ENCODE measurements at places on chromosomes 11 and 22.

DNA sequence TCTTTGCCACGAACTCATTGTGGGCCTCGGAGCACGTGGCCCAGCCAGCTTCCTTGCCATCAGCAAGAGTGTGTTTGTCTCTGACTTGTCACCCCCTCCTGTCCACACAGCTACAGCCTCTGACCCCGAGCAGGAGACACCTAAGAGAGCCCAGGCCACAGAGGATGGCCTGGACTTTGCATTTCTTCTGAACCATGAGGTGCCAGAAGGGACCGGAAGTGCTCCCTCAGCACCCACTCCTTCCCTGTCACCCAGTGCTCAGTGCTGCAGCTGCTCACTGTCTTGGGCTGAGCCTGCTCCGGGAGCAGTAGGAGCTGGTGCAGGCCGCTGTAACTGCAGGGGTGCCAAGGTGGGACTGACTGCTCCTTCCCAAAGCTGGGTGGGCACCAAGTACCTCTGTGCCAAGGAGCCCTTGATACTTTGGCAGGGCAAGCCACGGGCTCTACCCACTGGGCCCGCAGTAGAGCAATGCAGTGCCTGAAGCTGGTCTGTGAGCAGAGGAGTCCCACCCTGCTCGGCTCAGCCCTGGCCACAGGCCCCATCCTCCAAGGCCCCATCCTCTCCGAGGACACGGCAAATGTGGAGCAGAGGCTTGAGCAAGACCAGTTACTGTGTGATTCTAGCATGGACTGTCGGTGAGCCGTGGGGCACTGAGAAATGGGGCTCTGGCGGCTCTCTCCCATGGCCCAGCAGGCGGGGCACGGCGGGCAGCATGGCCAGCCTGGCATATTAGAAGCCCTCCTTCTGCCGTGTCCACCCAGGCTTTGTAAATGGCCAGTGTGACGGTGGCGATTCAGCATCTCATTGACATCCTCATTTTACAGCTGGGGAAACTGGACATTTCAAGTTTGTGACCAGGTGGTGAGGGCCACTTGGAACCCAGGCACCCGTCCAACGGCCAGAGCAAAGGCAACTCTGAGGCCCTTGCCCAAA, 6.3 kb downstream of the GRK2 start:
- DNase-seq = peak; percentile 52

- DNase-seq = no peak
These were observed 4.4 kb downstream of the CDON start for GRCh38 chr11:126058105-126058874.

- DNase-seq = no peak
These were observed 21.7 kb downstream of the VWCE start for GRCh38 chr11:61273178-61274078.

- no peak for DNase-seq
These were observed 155.7 kb downstream of the ATG16L2 start for GRCh38 chr11:72969894-72970335.
